ENCODE measurements at places on chromosomes 4 and X.

DNA sequence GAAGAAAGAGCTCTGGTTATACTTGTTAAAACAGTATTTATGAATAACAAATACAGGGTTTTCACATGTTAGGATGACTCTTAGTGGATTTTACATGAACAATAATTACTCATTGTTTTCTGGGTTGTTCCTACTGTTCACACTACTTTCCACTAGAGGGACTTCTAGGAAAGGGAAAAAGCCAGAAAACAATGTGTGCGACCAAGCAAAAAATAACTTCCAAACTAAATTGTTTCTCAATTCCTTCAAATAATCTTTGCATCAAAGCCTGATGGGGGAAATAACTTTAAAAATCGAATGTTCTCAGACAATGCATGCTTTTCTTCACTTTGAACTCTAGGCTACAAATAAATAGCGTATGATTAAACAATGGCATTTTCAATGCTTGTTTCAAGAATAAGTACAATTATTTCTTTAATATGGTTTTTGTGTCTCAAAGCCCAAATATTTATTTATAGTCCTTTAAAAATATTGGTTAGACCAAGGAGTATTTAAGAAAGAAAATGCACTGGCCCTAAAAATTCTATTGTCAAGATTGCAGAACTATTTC lies 72.1 kb upstream of the ETNPPL start:
- DNase-seq = no peak

DNA sequence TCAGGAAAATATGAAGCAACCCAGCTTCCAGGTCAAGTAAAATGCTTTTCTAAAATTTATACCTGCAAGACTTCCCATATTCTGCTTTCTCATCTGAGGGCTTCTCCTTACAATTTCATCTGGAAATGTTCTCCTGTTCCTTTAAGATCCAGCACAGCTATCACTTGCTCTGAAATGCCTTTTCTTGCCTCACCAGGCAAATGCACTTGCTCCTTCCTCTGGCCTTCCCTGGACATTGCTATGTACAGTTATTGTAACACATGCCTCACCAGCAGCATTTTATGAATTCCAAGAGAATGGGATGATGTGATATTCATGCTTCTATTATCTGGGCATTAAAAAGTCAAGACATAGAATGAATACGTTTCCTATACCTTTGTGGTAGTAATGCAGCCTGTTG lies 842.1 kb upstream of the INTU start:
- DNase-seq = no peak

GRCh38 chr4:78742300-78742699 lies 33.9 kb upstream of the BMP2K start:
- DNase-seq = no peak

DNA sequence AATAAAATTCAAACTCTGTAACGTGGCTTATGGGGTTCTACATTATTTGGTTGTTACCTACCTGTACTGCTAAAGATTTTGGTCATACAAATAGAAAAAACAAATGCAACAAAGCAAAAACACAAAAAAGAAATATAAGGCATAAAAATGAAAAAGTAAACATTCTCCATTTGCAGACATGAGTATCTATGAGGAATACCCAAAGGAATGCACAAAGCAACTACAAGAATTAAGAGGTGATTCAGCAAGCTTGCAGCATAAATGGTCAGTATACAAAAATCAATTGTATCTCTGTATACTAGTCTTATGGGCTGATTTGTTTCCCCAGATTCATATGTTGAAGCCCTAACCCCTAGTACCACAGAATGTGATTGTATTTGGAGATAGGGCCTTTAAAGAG lies 3.6 kb upstream of the PDE5A start:
- no peak for DNase-seq

GRCh38 chr4:85147481-85148076 lies 181.1 kb upstream of the WDFY3 start:
- DNase-seq = peak; percentile 84
